Caco-2 (cell line): ENCODE measurements at places on chromosomes 2 and 18. TPM values are rescaled to one million over a fixed set of nuclear protein-coding genes. Genes with fewer than 3 reads are reported as not detected.

DNA sequence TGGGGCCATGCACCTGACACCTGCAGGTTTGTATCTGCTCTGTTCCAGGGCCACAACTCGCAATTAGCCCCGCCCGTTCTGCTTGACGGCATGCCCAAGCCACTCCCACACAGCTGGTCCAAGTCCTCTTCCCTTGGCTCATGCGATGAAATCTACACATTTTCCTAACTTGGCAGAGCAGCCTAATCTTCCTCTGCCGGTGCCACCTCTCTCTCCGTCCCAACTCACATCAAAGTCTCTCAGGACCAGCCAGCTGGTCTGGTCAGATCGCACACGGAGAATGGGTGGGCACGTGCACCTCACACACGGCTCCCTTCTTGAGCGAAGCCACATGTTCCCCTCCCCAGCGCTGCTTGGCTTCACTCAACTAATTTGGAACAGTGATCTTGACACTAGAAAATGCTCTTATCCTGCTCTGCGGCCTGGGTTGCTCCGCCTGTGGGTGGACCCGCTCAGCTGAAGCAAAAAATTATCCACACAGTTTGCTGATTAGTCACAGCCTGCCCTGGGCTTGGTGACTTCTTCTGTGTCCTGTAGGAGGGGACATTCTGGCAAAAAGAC, 176.7 kb downstream of the NRP2 start:
- no peak overlapping the region for H3K27ac ChIP-seq
- H3K4me1 ChIP-seq: no peaks in the 10 kb centered on the region; the same call in 1 of the 2 replicates
- H3K27me3 ChIP-seq: no peaks in the 10 kb centered on the region; the same call in 1 of the 2 replicates
- no peak for DNase-seq
- no peak overlapping the region for H3K4me3 ChIP-seq
- H3K36me3 ChIP-seq: no peaks in the 10 kb centered on the region

DNA sequence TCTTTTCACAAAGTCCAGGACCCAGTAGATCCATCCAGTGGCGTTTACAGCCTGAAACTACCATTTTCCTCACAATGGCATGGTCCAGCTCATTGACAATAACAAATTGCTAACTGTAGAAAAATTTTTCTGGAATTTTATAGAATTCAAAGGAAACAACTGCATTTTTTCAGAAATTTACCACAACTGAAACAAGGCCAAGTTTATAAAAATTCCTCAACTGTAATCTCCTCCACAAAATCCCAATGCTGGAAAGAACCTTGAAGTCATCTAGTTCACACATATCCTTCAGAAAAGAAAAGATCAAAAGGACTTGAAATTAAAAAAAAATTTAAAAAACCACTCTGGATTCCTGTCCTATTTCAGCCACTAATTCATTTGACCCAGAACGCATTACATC, 226.0 kb upstream of the CTAGE1 start:
- H3K36me3 ChIP-seq: no peaks in the 10 kb centered on the region
- no peaks in the 10 kb centered on the region for H3K4me1 ChIP-seq
- H3K27ac ChIP-seq: no peak overlapping the region
- no peak for DNase-seq
- no peaks in the 10 kb centered on the region for H3K27me3 ChIP-seq

TTC31 gene
- total RNA-seq: 31.3 and 32.4 TPM in 2 replicates

DOK6 gene
- total RNA-seq: not detected in 2 replicates

- H3K4me1 ChIP-seq: no peaks in the 10 kb centered on the region
- no peaks in the 10 kb centered on the region for H3K27me3 ChIP-seq
- H3K27ac ChIP-seq: no peak overlapping the region
- DNase-seq: no peak
- no peak overlapping the region for H3K4me3 ChIP-seq
- H3K36me3 ChIP-seq: no peaks in the 10 kb centered on the region
Measured at GRCh38 chr2:41004700-41005099, 552.8 kb upstream of the SLC8A1 start.

DNA sequence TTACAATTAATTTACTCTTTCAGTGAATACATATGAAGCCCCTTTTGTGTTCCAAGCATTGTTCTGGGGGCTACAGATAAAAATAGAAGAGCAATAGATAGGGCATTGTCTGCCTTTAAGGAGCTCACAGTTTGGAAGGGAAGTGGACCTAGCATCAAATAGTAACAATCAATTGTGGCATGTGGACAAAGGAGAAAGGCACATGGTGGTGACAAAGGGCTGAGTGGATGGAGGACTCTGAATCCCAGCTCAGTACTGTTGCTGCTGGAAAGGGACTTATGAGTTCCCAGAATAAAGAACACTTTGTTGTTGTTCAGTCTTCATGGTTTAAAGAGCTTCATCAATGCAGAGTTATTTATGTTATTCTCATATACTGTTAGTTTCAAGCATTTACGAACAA, 217.7 kb downstream of the HRH4 start:
- no peak overlapping the region for H3K27ac ChIP-seq
- no peaks in the 10 kb centered on the region for H3K36me3 ChIP-seq
- no peaks in the 10 kb centered on the region for H3K4me1 ChIP-seq
